Activated CD4-positive, alpha-beta memory T cell treated with anti-CD3 and anti-CD28 coated beads for 36 hours (primary cell): ENCODE measurements at places on chromosomes 4 and X. TPM values are rescaled to one million over a fixed set of nuclear protein-coding genes. Genes with fewer than 3 reads are reported as not detected.
A peak's percentile ranks its signal among the peaks of the same experiment; 100 is the strongest.

CD38 gene
- 11.6 TPM for total RNA-seq

GRCh38 chrX:155966876-155967275 lies 30.6 kb upstream of the IL9R start:
- peak; percentile 45 for DNase-seq

DNA sequence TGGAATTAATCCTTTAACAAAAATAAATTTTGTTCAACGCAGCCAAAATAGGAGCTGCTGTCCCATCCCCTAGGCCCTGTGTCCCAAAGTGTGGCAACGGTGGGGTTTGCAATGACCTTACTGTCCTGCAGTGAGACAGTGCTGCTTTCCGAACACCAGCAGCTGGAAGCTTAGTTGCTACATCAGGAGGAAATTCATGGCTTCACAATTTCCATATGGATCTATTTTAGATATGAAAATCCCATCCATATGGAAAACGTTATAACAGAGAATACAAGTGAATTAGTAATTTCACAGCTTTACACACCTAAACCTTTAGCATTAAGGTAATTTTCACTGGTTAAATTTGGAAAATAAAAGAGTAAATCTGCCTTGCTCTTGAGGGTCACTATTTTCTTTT lies 396.3 kb upstream of the TENM3 start:
- DNase-seq: no peak

DNA sequence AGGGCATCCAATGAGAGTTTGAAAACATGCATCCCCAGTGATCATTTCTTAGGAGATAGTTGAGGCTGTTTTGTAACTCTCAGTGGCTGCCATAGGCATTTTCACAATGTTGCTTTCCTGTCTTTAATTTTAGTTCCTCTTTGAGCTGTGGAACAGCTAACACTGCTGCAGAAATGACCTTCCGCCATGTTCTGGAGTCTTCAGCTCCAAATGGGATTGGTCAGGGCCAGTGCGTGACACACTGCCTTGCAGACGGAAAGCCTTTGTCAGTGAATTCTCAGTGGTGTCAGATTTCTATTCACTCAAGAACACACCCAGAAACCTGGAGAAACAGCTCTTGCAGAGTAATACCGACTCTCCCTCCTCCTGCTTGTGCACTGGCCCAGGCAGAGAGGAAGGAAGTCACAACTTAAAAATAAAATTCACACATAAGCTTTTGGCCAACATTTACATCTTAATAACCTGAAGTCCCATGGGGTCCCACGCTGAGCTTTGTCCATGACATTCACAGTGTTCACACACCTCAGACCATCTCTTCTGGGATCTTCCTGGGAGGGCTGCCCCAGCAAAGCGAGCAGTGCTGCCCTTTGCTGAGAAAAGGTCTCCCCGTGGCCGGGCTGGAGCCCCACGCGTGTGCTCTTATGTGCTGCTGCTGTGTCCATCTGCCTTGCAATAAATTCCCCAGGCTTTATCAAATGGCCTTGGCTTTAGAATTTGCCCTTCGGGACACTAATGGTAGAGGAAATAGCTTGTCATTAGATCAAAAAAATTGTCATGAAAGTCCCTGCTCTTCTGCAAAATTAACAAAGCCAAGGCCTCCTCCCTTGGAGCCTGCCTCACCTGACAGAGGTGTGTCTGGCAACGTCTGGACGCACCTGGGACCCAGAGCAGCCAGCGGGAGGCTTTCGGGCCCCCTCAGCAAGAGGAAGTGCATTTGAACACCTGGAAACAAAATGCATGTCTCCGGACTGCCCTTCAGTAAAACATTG lies 126.8 kb downstream of the IRF2 start:
- DNase-seq: no peak

TKTL2 gene
- total RNA-seq: not detected

DNA sequence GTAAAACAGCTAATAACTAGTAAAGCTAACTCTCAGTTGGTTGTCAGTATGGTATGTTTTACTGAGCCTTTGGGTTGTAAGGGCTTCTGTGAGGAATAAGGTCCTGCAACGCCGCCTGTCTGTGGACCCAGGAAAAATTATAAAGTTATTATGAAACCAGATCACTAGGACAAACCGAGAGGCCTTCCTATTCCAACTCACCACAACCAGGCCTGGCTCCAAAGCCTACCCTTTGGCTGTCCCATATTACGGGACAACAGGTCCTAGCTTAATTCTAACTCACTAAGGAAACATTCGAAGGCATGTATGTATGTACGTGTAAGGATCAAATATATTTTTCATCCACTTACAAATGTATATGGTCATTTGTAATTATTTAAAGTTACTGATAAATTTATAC lies 1.4 kb downstream of the ANKRD17 start:
- peak; percentile 76 for DNase-seq
